Ovary (tissue), 10 donors: ENCODE measurements at places on chromosomes 2 and 18. TPM values are rescaled to one million over a fixed set of nuclear protein-coding genes. Genes with fewer than 3 reads are reported as not detected.

The TTN gene
- polyA plus RNA-seq, result 0.18 TPM

The PARD6G gene
- 9.6 TPM for polyA plus RNA-seq

The CNGA3 gene
- polyA plus RNA-seq, result 0.10 TPM

The SLC30A3 gene
- polyA plus RNA-seq, result 0.38 TPM

The CYP27C1 gene
- polyA plus RNA-seq, result 0.07 TPM

DNA sequence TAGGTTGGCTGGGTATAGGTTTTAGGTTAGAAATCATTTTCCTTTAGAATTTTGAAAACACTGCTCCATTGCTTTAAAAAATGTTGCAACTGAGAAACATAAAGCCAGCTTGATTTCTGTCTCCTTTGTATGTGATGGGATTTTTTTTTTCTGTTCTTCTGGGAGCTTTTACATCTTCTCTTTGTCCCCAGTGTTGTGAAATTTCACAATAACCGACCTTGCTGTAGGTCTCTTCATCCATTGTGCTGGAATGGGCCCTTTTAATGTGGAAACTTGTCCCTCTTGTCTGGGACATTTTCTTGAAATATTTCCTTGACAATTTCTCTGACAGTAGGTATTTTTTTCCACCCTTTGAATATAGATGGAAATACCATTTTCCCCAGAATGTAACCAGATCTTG lies 44.0 kb upstream of the LAPTM4A start:
- H3K27me3 ChIP-seq, result no peaks in the 10 kb centered on the region
- H3K4me1 ChIP-seq, result peaks cover 5% of the 10 kb centered on the region
- H3K36me3 ChIP-seq, result no peaks in the 10 kb centered on the region
- no peak overlapping the region for H3K4me3 ChIP-seq
- H3K27ac ChIP-seq, result no peak overlapping the region

GRCh38 chr2:183564726-183565125 lies 440.5 kb downstream of the NUP35 start:
- no peaks in the 10 kb centered on the region for H3K36me3 ChIP-seq
- no peaks in the 10 kb centered on the region for H3K4me1 ChIP-seq
- no peak overlapping the region for H3K4me3 ChIP-seq
- H3K27ac ChIP-seq, result no peak overlapping the region

DNA sequence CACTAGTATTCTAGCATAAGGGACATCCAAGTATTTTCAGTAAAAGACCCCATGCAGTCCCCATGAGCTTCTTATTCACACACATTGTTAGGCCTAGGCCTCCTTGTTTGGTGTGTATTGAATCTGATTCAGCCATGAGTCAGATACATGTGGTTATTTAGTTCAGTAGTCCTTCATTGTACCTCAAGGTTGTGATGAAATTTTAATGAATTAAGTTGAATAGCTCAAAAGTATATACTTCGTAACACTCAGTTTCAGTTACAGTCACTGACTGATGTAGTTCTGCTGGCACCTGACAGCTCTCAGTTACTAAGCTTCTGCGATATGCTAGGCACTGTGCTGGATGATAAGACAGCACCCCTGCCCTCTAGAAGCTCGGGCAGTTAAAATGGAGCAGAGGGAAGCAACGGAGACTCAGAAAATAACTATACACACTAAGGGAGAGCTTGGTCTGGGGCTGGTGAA lies 86.4 kb downstream of the XRCC5 start:
- DNase-seq, result no peak
- no peaks in the 10 kb centered on the region for H3K27me3 ChIP-seq
- H3K27ac ChIP-seq, result no peak overlapping the region

The ASTL gene
- polyA plus RNA-seq, result 0.67 TPM

The CD302 gene
- 62.8 TPM for polyA plus RNA-seq

The GALR1 gene
- not detected for polyA plus RNA-seq

DNA sequence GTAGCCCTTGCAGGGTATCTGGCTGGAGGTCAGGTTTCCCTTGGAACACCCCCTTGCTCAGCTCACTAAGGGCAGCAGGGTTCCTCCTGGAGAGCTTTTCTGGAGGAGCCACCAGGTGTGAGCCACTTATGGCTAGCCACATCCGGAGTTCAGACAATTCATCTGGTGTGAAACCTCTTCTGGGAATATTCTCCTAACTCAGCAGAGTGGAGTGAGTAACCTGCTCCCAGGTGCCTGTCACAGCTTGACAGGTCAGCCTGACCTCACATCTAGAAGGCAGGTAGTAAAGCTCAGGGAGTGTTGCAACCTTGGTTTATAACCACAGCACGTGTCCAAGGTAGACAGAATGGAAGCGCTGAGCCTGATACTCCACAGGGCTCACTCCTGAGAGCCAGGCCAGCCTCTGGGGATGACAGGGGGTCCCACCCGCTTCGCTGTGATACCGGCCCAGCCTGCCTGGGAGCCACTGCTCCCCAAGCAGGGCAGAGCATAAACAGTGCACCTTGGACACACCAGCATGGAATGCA lies 62.6 kb upstream of the TGFA start:
- no peaks in the 10 kb centered on the region for H3K36me3 ChIP-seq
- H3K27ac ChIP-seq, result no peak overlapping the region
- no peak for DNase-seq
- no peaks in the 10 kb centered on the region for H3K27me3 ChIP-seq
- H3K4me3 ChIP-seq, result no peak overlapping the region

DNA sequence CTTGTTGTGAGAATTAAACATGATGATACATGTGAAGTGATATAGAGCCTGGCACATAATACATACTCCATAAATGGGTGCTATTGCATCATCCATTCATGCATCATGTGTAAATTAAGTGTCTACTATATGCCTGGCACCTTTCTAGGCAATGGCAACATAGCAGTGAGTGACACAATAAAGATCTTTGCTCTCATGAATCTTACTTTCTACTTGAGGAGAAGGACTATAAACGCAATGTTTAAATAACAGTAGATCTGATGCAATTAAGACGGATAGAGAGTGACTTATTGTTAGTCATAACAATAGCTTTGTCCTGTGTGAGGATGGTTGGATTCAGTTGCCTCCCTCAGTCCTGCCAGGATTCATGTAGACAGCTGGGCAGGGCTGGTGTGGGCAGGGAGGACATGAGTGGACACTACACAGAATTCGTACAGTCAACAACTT lies 88.4 kb upstream of the NPAS2 start:
- H3K4me3 ChIP-seq, result no peak overlapping the region
- no peaks in the 10 kb centered on the region for H3K27me3 ChIP-seq
- no peaks in the 10 kb centered on the region for H3K36me3 ChIP-seq
- DNase-seq, result no peak
- no peak overlapping the region for H3K27ac ChIP-seq

The CTLA4 gene
- polyA plus RNA-seq, result 0.04 TPM

- H3K4me1 ChIP-seq, result no peaks in the 10 kb centered on the region
- no peak for DNase-seq
- no peaks in the 10 kb centered on the region for H3K27me3 ChIP-seq
- no peak overlapping the region for H3K27ac ChIP-seq
Measured at GRCh38 chr2:73821227-73821626, 7.5 kb upstream of the STAMBP start.

GRCh38 chr2:54897420-54898310 lies 152.6 kb downstream of the RTN4 start:
- H3K36me3 ChIP-seq, result no peaks in the 10 kb centered on the region
- no peak overlapping the region for H3K27ac ChIP-seq
- no peak for DNase-seq
- no peak overlapping the region for H3K4me3 ChIP-seq
- H3K27me3 ChIP-seq, result no peaks in the 10 kb centered on the region

- H3K27ac ChIP-seq, result peak within 1 kb of the TSS; percentile 90
- peak within 1 kb of the TSS; percentile 72 for H3K4me3 ChIP-seq
- peaks cover 4% of the 10 kb centered on the region for H3K4me1 ChIP-seq
- no peaks in the 10 kb centered on the region for H3K36me3 ChIP-seq
- H3K27me3 ChIP-seq, result no peaks in the 10 kb centered on the region
Measured at GRCh38 chr2:100321866-100322820, at the start of gene LONRF2. Gene LONRF2 (minus strand): TSS chr2:100322501. CDS start chr2:100322093, 408 bp downstream.

- no peaks in the 10 kb centered on the region for H3K36me3 ChIP-seq
- H3K27me3 ChIP-seq, result no peaks in the 10 kb centered on the region
- no peak overlapping the region for H3K27ac ChIP-seq
- no peak overlapping the region for H3K4me3 ChIP-seq
- no peak for DNase-seq
Measured at GRCh38 chr2:131577812-131578211, 50.1 kb downstream of the CCDC74A start.

- H3K36me3 ChIP-seq, result no peaks in the 10 kb centered on the region
- no peak overlapping the region for H3K4me3 ChIP-seq
- H3K27me3 ChIP-seq, result no peaks in the 10 kb centered on the region
- DNase-seq, result no peak
- H3K4me1 ChIP-seq, result no peaks in the 10 kb centered on the region
Measured at GRCh38 chr2:174835797-174836255, 71.6 kb upstream of the CHRNA1 start.

The SMAD7 gene
- 13.7 TPM for polyA plus RNA-seq

DNA sequence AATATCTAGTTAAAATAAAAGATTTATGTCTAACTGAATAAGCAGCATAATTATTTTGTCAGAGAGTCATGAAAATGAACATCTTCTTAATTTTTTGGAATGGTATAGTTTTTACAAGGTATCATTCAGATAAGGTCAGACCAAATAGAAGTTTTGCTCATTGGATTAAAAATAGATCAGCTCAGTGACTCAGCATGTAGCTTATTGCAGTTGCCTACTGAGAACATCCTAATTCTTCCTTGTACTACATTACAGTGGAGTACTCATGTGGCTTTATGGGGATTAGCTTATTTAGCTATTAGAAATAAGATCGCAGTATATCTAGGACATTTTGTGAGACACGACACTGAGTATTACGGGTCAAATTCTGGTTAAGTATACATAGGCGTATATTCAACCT lies 38.2 kb upstream of the PPM1B start:
- H3K27ac ChIP-seq, result no peak overlapping the region
- no peaks in the 10 kb centered on the region for H3K4me1 ChIP-seq
- no peak overlapping the region for H3K4me3 ChIP-seq
- DNase-seq, result no peak

DNA sequence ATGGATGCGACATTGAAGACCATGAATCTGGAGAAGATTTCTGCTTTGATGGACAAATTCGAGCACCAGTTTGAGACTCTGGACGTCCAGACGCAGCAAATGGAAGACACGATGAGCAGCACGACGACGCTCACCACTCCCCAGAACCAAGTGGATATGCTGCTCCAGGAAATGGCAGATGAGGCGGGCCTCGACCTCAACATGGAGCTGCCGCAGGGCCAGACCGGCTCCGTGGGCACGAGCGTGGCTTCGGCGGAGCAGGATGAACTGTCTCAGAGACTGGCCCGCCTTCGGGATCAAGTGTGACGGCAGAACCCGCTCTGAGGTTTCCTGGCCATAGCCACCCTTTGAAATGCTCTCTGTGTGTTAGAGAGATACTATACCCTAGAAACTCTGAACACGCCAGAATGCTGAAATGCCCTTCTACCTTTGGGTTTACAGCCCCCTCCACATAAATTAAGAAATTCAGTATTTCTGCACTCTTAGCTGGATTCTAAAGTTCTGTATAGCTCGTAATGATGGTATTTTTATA lies 659 bp downstream of the CHMP1B start:
- no peak overlapping the region for H3K27ac ChIP-seq
- DNase-seq, result peak; percentile 61
- peaks cover 2% of the 10 kb centered on the region for H3K4me1 ChIP-seq
- no peaks in the 10 kb centered on the region for H3K27me3 ChIP-seq
- no peaks in the 10 kb centered on the region for H3K36me3 ChIP-seq

- DNase-seq, result no peak
- no peaks in the 10 kb centered on the region for H3K27me3 ChIP-seq
- no peaks in the 10 kb centered on the region for H3K4me1 ChIP-seq
- no peak overlapping the region for H3K27ac ChIP-seq
- H3K4me3 ChIP-seq, result no peak overlapping the region
Measured at GRCh38 chr2:225495706-225496105, 96.2 kb downstream of the NYAP2 start.

GRCh38 chr2:129181433-129181832 lies 798.0 kb upstream of the RAB6C start:
- H3K27me3 ChIP-seq, result no peaks in the 10 kb centered on the region
- no peak overlapping the region for H3K4me3 ChIP-seq
- no peaks in the 10 kb centered on the region for H3K36me3 ChIP-seq
- no peak for DNase-seq
